Nephron progenitor cell (in vitro differentiated cells): ENCODE measurements at places on chromosomes 3 and 15.
A peak's percentile ranks its signal among the peaks of the same experiment; 100 is the strongest.

DNA sequence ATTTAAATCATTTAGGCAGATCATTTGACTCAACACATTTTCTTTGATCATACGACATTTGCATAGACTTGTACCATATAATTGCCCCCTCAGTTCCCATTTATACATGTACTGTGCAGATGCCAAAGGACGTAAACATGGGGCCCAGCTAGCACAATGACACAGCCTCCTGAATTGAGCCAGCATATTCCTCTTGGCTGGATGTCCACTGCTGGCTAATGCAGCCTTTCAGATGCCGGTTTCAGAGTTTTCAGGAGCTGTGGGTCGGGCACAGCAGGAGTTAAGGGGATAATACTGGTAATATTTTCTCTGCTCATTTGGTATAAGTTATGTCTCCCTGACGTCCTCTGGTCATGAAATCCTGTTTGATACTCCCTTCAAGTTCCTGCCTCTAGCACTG is 39.4 kb downstream of the KAT2B start:
- no peaks in the 10 kb centered on the region for H3K36me3 ChIP-seq
- peaks cover 3% of the 10 kb centered on the region for H3K27me3 ChIP-seq
- DNase-seq = no peak
- H3K4me1 ChIP-seq = peaks cover 54% of the 10 kb centered on the region
- peak overlapping the region; percentile 57 for H3K27ac ChIP-seq
- no peak overlapping the region for H3K4me3 ChIP-seq

DNA sequence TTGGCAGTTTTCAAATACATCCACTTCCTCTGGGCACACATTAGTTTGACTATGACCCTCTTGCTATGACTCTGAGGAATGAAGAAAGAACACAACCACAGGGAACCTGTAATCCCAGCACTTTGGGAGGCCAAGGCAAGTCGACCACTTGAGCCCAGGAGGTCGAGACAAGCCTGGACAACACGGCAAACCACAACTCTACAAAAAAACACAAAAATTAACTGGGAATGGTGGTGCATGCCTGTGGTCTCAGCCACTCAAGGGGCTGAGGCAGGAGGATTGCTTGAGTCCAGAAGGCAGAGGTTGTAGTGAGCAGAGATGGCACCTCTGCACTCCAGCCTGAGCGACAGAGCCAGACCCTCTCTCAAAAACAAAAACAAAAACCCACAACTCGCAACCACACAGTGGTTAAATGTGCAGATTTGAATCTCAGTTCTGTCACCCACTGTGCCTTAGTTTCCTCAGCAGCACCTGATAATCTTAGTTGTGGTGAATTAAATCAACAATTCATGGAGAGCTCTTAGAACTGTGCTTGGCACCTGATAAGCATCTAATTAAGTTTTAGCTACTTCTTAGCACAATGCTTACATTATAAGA is 65.7 kb downstream of the MYLK start:
- H3K4me1 ChIP-seq = no peaks in the 10 kb centered on the region
- no peak overlapping the region for H3K4me3 ChIP-seq
- H3K27me3 ChIP-seq = peaks cover 2% of the 10 kb centered on the region
- H3K27ac ChIP-seq = no peak overlapping the region
- no peak for DNase-seq
- H3K36me3 ChIP-seq = peaks cover 10% of the 10 kb centered on the region

DNA sequence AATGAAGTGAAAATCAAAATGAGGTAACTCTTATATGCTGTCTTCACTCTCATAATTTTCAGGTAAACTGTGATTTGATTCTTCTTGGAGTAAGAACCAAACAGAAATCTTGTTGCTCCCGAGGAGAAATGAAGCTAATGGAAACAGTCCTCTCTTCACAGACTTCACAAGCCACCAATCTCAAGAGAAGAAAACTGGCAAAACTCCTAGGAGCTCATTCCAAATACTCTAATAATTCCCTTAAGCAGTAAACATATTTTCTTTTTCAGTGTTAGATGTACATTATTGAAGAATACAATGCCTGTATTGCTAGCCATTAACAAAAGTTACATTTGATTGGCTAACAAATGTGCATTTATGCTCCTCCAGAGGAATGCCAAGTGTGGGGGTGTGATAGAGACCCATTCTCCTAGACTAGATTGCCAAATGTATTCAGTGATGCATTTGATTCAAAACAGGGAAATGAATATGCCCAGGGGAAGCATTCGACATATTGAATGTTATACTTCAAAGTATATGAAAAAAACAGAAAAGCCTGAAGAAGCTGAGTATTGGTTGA is 11.8 kb upstream of the RIOX2 start:
- no peaks in the 10 kb centered on the region for H3K4me1 ChIP-seq
- H3K36me3 ChIP-seq = no peaks in the 10 kb centered on the region
- H3K4me3 ChIP-seq = no peak overlapping the region
- no peak overlapping the region for H3K27ac ChIP-seq
- DNase-seq = no peak
- H3K27me3 ChIP-seq = peaks cover 7% of the 10 kb centered on the region

GRCh38 chr3:16666206-16666605 is 61.0 kb upstream of the DAZL start:
- H3K4me3 ChIP-seq = no peak overlapping the region
- H3K27me3 ChIP-seq = peaks cover 7% of the 10 kb centered on the region
- H3K27ac ChIP-seq = no peak overlapping the region
- H3K4me1 ChIP-seq = peaks cover 29% of the 10 kb centered on the region

DNA sequence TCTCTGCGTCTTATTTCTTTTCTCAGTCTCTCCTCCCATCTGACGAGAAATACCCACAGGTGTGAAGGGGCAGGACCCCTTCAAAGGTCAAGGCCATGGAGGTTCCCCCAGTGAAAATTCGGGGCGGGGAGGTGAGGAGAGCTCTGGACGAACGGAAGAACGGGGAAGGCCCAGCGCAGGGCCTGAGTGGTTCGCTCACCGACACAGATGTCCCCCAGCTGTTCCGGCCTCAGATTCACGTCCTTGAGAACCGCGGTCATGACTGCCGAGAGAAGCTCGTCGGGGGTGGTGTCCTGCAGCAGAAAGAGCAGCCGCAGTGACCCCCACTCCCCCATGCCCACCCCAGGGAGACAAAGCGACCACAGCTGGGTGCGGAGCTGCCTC is 542 bp downstream of the ACAA1 start:
- peaks cover 41% of the 10 kb centered on the region for H3K4me1 ChIP-seq
- H3K27ac ChIP-seq = peak overlapping the region; percentile 62
- H3K4me3 ChIP-seq = peak overlapping the region; percentile 90
- DNase-seq = no peak
- peaks cover 17% of the 10 kb centered on the region for H3K27me3 ChIP-seq

DNA sequence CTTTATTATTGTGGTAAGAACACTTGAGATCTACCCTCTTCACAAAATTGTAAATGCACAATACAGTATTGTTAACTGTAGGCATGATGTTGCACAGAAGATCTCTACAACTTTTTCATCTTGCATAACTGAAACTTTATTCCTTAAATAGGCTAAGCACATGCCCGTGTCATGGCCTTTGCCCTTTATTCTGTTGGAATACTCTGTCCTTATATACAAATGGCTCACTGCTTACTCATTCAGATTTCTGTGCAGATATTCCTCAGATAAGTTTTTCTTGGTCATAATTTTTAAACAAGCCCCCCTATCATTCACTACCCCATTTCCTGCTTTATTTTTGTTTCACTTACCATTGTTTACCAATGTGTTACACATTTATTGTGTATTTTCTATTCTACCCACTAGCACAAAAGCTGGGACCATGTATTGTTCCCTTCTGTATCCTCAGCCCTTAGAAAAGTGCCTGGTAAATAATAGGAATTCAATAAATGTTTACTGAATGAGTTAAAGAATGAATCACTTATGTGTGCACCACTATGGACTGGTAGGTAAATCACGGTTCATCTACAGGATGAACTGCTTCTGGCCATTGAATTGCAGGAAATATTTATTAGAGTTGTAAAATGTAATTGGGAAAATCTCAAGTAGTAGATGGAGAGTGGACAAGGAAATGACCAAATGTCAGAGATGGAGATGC is 151.0 kb downstream of the CPNE4 start:
- no peak for DNase-seq
- no peak overlapping the region for H3K27ac ChIP-seq
- H3K4me1 ChIP-seq = no peaks in the 10 kb centered on the region
- H3K4me3 ChIP-seq = no peak overlapping the region
- H3K27me3 ChIP-seq = no peaks in the 10 kb centered on the region

DNA sequence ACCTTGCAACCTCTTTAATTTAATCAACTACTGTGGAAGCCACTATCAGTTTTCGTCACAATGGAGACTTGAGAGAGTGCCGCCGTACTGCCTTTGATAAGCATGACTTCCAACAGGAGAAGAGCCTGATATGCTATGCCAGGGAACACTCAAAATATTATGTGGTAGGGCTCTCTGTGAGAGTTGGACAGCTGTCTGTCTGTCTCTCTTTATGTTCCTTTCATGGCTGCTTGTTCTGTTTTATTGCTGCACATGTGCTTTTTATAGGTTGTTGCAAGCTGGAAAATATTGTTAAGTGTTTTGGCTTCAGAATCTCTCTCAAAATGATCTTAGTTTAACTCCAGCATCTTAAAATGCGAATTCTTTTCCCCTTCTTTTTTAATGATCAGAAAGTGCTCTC is 249.4 kb upstream of the RARB start:
- H3K27me3 ChIP-seq = peaks cover 3% of the 10 kb centered on the region
- no peak for DNase-seq

DNA sequence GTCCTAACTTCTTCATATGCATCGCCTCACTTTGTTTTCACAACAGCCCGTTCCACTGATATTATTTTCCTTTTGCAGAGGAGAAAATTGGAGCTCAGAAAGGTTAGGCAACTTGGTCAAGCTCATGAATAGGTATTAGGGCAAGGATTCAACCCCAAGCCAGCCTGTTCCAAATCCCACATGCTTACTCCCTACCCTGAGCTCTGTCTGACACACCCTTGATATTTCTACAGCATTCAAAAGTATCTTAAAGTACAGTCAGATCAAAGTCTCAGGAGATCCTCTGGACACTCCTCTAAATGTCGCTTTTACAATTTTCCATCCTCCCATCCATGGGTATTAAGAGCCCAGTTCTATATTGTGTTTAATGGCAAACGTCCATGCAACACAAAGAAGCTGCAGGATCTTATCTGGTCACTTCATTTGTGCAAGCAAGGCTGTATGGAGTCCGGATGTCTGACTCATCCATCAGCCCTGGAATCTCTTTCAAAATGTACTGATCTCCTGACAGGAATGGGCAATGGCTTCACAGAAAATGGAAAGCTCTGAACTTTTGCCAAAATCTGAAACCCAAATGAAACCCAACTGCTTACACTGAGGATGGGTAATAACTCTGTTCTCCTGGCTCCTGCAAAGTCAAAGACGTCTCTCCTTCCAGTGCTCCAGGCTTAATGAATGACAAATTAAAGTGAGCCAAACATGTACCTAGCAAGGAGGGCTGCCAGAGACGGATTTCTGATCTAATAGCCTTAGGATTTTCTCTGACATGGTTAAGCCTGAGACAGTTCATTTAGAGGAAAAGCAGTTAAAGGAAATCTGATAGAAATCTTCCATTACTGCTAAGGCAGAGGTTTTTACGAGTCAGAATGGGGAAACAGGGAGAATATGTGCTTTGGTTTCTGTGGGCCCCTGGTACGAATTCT is 230.9 kb upstream of the RORA start:
- H3K27me3 ChIP-seq = no peaks in the 10 kb centered on the region
- no peaks in the 10 kb centered on the region for H3K36me3 ChIP-seq
- H3K4me3 ChIP-seq = no peak overlapping the region
- no peak for DNase-seq
- H3K4me1 ChIP-seq = peaks cover 5% of the 10 kb centered on the region

DNA sequence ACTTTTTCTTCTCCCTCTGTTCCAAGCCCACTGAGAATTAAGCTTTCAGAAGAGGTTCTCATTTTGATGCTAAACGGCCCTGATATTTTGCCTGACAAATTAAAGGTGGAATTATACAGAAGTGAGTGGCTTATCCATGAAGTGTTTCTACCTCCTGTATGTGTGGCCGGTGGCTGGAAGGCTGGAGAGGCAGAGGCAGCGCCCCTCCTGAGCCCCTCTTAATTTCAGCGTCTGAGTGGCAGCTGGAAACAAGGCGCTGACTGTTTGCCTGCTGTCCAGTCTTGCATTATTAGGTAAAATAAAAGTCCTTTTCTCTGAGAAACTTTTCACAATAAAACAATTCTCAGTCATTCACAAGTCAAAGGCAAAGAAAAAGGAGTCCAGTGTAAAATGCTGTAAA is 685.7 kb downstream of the MCTP2 start:
- no peaks in the 10 kb centered on the region for H3K27me3 ChIP-seq
- H3K36me3 ChIP-seq = no peaks in the 10 kb centered on the region
- no peak for DNase-seq

GRCh38 chr15:94225616-94226015 is 5.7 kb upstream of the MCTP2 start:
- peaks cover 48% of the 10 kb centered on the region for H3K27me3 ChIP-seq
- DNase-seq = no peak
- no peak overlapping the region for H3K4me3 ChIP-seq

- H3K4me1 ChIP-seq = no peaks in the 10 kb centered on the region
- H3K4me3 ChIP-seq = no peak overlapping the region
- H3K27ac ChIP-seq = no peak overlapping the region
These were observed 29.2 kb downstream of the NSUN3 start for GRCh38 chr3:94092086-94092485.

- H3K27me3 ChIP-seq = peaks cover 2% of the 10 kb centered on the region
- H3K27ac ChIP-seq = no peak overlapping the region
- no peaks in the 10 kb centered on the region for H3K36me3 ChIP-seq
- H3K4me1 ChIP-seq = no peaks in the 10 kb centered on the region
- no peak for DNase-seq
These were observed 29.8 kb upstream of the CHL1 start for GRCh38 chr3:166799-167198.

DNA sequence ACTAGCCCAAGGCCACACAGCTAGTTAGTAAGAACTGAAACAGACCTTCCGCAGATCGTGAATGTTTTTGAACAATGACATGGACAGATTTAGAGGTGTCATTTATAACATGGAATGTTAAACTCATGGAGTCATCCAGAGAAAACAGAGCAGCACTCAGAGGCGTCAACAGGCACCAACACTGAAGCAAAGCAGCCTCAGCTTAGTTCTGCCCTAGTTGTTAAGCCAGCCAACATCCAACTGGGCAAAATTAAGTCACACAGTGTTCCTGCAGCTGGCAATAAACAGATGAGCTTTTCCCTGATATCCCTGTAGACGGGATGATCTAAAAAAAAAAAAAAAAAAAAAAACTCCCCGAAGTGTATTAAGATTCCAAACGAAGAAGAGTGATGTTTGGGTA is 13.6 kb downstream of the DCLK3 start:
- peaks cover 9% of the 10 kb centered on the region for H3K27me3 ChIP-seq
- no peak overlapping the region for H3K27ac ChIP-seq
- DNase-seq = no peak
- H3K4me1 ChIP-seq = peaks cover 12% of the 10 kb centered on the region
- H3K4me3 ChIP-seq = no peak overlapping the region
